ENCODE measurements at places on chromosomes 6 and 20.

DNA sequence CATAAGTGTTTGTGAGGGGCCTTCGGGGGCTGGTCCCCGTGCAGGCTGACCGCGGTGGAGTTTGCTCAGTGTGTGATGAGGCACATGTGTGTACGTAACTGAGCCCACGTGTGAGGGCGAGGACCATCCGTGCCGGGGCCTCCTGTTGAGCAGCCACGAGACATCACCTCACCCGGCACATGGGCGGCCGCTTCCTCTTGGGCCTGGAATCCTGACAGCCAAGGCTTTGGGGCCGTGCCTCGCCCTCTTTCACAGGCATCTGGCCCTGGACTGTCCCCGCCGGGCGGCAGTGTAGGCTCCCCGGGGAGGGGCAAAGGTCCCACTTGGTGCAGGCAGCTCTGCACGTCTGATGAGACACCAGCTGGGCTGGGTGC lies 202.3 kb downstream of the DLL1 start:
- no peak for DNase-seq

DNA sequence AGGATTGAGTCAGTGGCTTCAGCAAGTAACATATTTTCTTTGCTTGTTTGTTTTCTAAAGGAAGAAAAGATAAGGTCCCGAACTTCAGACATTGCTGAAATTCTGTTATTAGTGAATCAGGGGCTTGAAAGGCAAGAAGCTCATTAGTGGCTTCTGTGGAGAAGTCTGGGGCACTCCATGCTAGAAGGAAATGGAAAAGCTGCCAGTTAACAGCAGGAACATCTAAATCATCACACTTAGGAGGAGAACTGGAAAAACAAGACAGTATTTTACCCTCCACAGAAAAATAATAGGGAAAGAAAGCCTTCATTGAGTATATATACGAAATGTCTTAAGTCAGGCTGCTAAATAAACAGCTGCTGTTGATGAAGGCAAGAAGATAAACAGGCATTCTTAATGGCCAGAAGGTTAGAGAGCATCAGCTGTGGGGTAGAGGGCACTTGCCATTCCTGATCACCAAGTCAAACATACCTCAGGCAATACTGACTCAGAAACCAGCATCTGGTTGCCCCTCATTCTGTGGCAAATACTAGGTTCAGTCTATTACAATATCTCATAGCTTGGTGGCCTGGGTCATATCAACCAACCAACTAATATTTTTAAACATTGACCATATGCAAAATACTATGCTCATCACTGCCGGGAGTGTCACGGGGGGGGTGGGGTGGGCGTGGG lies 143.2 kb upstream of the TENT5A start:
- no peak for DNase-seq

- no peak for DNase-seq
Measured at GRCh38 chr6:134925800-134926199, 24.1 kb downstream of the ALDH8A1 start.

DNA sequence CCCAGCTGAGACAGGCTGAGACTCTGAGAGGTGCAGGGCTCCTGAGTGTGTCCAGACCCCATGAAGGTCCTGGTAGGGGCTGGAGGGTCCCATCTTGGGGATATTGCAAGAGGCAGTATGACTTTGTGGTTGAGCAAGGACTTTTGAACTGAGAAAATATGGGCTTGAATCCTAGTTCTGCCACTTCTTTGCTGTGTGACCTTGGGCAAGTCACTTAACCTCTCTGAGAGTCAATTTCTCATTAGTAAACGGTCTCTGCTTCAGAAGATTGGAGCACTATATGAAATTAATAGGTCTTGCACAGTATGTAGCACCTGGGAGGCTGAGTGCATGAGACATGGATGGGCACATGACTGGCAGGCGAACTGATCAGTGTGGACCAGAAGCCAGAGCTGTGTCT lies 42.7 kb downstream of the TFEB start:
- no peak for DNase-seq

DNA sequence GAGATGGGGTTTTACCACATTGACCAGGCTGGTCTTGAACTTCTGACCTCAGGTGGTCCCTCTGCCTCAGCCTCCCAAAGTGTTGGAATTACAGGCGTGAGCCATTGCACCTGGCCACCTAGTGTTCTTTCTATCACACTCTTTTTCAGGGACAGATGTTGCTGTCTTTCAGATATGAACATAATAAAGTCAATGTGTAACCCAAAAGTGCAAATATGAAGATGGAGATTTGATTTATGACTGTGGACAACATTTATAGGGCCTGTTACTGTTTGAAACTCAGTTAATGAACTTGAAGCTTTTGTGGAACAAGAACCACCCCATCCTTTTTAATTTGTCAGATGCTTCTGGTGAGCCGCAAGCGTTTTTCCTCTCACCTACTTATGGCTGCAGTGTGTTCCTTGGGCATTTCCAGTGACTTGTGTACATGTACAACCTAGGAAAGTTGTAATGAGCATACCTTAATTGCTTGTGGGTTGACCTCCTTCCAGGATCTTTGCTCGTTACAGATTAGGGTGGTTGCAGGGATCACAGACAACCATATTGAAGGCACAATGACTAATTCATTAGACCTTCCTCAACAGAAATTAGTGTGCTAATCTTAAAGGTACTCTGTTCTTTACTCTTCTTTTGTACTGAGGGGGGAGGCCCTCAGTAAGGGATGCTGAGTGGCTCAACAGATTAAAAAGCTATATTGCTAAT lies 6.8 kb downstream of the TBPL1 start:
- no peak for DNase-seq

Measured in HuH-7 (cell line).